ENCODE measurements at places on chromosomes 7 and 10.

GRCh38 chr7:106125417-106125816, 13.3 kb upstream of the SYPL1 start:
- no peak for DNase-seq

GRCh38 chr7:6161463-6162330, 110.7 kb downstream of the CYTH3 start:
- no peak for DNase-seq

DNA sequence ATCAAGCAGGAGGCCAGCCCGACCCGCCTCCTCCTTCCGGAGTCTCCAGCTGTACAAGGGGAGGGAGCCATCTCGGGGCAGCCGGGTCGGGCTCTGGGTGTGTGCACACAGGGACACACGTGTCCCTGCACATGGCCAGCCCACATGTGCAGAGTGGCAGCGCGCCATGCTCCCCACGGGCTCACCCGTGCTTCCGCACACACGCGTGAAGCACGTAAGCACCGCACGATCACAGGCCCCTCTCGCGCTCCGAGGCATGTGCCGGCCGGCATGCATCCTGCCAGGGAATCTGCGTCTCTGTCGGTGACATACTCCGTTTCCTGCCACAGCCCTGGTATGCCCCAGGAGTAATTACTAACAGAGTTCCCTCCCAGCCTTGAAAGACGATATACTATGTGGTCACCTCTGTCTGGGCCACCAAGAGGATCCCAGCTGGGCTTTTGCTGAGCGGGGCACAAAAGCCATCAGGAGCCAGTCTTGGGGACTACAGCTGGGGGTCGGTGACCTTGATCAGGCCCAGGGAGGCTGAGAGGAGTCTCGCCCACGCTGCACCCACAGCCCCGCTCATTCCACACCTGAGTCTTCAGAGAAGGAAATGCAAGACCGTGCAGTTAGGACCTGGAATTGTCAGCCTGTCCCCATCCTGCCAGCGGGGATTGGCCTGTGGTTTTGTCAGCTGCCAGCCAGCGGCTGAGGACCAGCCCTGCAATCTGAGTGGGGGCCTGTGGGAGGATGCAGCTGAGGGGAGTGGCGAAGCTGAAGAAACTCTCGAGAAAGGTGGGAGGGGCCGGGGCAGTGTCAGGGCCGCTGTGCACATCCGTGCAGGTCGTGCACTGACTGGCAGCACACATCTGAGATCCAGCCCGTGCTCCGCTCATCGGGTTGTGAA, 11.0 kb upstream of the LFNG start:
- DNase-seq = no peak

- DNase-seq = no peak
Observed at GRCh38 chr10:12834721-12835120, 166.8 kb downstream of the CCDC3 start.

DNA sequence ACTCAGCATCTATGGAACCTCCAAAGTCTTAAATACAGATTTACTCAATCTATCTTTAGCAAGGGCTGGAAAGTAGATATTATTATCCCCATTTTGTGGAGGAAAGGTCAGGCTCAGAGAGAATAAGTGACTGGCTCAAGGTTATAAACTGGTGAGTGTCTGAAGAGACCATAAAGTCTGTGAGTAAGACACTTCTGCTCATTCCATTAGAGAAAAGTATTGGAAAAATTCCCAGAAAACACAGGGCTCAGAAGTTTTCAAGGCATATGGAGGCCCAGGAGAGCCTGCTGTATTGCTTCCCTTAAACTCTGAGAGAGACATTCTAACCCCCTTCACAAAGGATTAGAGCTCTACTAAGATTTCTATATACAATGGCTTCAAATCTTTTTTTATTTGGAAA, 134.8 kb downstream of the PCDH15 start:
- no peak for DNase-seq

DNA sequence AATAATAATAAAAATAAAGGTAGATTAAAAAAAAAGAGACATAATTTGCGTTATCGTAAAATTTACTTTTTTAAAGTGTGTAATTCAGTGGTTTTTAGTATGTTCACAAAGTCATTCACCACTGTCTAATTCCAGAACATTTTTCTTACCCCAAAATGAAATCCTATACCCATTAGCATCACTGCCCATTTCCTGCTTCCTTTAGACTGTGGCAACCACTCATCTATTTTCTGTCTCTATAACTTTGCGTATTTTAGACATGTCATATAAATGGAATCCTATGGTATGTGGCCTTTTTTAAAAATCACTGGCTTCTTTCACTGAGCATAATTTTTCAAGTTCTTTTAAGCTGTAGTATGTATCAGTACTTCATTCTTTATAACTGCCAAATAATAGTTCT, 53.6 kb downstream of the KAT6B start:
- no peak for DNase-seq

GRCh38 chr10:4103603-4104002, 318.6 kb upstream of the KLF6 start:
- no peak for DNase-seq

DNA sequence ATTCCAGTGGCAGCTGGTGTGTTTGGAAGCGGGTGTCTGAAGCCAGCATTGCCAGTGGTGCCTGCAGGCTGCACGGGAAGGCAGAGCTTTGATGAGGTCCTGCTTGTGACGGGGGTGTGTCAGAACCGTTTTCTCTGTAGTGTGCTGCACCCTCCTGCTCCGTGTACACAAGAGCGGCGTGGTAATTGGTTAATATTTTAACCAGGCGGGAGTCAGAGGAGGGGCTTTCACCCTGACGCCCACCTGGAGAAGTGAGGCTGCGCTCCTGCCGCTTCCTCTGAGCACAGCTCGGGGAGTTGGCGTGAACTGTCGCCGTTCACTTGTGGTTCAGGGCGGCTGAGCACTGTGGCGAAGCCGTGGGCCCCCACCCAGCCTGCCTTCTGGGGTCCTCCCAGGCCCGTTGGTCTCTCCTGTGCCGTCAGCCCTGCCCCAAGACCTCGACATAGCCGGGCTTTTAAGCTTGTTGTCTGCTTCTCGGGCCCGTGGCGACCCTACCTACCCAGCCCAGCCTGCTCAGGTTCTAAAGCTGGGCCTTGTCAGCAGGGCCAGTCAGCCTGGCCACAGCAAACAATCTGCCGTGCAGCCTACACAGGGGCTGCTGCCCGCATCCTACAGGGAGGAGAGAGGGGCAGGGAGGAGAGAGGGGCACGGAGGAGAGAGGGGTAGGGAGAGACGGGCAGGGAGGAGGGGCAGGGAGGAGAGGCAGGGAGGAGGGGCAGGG, 11.6 kb downstream of the NKX6-2 start:
- no peak for DNase-seq

GRCh38 chr10:102948786-102949185, 30.7 kb downstream of the CNNM2 start:
- DNase-seq = no peak

GRCh38 chr7:143908120-143908519, 6.1 kb upstream of the TCAF1 start:
- DNase-seq = no peak

- DNase-seq = no peak
Observed at GRCh38 chr10:123266971-123267370, 112.8 kb downstream of the BUB3 start.

DNA sequence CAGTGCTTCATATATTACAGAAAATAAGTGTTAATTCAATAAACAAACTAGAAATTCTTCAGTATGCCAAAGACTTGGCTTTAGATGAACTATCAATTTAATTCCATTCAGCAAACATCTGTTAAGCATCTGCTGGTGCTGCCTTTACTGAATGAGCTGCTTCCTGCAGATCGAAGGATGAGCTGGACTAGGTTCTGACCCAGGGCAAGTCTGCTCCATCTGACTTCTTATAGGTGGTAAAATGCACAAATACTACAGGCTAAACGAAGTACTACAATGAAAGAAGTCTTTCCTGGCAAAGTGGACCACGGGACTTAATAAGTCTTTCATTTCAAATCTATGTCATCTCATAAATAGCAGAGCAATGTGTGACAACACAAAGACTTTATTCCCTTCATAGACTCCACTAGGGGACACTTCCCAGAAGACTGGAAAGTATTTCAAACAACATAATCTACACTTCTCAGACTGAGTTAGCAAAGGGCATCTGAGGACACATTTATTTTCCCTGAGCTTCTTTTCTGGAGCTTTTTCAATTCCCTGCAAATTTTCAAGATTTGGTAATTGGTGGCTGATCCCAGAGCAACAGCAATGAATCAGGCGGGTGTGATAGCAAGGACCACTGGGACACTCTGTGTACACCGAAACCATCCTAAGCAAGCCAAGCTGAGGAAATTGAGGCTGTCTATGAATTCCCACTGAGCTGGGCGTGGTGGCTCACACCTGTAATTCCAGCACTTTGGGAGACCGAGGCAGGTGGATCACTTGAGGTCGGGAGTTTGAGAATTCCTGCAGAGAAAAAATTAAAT, 108.9 kb upstream of the FRMD4A start:
- DNase-seq = no peak

GRCh38 chr10:89853781-89854191, 152.4 kb downstream of the KIF20B start:
- DNase-seq = no peak

DNA sequence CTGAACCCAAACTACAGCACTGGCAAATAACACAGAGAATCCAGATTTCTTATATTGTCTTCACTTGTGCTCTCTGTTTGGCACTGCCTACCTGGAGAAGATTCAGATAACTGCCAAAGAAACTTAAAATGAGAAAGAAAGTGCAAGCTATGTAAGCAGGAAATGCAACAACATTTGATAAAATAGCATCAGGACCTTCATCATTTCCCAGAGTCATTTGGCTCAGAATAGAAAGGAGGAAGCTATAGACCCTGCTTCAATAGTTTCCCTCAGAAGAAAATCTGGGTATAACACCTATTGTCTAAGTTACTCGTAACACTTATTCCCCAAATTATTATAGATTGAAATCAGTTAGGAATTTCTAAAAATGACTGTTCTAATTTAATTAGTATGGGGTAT, 56.2 kb downstream of the CC2D2B start:
- DNase-seq = no peak

- no peak for DNase-seq
Observed at GRCh38 chr7:93013446-93014061, 104.2 kb downstream of the SAMD9 start.

DNA sequence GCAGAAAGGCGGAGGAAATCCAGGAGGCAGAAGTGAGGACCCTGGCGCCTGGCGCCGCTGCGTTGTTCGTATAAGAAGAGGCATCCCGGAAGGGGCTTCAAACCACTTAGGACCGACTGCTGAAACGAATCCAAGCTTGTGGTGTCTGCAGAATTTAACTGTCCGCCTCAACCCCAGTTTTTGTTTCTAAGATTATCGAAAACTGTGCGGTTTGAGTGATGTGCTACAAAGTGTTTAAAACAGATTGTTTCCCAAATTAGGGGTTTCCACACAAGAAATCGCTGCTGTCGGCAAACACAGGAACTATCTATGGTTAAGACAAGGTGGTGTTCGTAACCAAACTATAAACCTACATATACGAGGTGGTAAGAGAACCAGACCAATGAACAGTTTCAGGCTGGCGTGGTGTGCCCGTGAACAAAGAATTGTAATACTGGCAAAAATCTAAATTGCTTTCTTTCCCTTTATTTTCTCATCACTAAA, 835 bp upstream of the DGKI start:
- DNase-seq = no peak

DNA sequence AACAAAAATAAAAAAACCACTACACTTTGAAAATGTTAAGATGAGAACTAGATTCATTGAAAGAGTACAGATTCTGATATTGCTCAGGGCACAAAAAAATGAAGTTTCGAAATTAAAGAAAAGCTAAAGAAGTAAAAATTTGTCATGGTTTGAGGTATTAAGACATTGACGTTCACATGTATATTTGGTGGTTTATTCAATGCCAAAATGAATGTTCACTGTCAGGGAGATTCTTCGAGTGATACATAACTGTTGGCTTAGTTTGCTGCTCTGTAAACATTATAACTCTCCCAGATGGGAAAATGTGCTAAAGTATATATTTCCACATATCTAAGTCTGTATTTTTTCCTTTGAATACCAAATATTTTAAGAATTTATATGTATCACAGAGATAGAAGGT, 345.0 kb downstream of the SEMA3D start:
- DNase-seq = no peak

- DNase-seq = no peak
Observed at GRCh38 chr7:17663061-17663675, 277.1 kb downstream of the SNX13 start.

- DNase-seq = no peak
Observed at GRCh38 chr7:35571611-35572240, 123.2 kb downstream of the HERPUD2 start.

DNA sequence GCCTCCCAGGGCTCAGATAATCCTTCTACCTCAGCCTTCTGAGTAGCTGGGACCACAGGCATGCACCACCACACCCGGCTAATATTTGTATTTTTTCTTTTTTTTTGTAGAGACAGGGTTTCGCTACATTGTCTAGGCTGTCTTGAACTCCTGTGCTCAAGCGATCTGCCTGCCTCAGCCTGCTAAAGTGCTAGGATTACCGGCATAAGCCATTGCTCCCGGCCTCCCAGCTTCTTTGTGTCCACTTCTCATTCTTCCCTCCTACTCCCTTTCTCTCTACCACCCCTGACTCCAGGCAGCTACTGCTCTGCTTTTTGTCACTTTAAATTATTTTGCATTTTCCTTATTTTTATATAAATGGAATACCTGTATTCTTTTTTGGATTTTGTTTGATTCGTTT, 83.4 kb downstream of the PALS2 start:
- no peak for DNase-seq

DNA sequence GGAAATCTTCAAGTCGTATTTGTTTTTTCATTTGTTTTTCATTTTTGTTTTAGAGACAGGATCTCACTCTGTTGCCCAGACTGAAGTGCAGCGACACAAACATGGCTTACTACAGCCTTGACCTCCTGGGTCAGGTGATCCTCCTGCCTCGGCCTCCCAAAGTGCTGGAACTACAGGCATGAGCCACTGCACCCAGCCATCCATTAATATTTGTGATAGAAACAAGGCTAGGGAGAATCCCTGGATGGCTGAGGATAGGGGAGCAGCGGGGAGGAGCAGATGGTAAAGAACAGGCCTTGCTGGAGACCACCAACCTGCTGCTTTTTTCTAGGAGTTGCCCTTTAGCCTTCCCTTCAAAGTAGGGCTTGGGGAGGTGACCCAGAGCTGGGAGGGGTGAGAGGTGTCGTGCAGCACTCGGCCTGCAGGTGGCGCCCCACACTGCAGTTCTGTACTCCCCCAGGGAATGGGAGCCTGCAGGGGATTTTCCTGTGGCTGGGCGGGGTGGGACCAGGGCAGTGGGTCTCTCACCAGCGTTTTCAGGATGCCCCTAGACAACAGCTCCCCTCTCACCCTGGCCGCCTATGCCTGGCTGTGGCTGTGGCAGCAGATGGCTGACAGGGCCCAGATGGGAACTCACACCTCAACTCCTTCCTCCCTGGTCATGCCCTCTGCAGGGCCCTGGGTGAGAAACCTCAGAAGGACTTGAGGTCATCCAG, 12.6 kb upstream of the CDH23 start:
- DNase-seq = peak; percentile 34
